ENCODE measurements at places on chromosomes 7 and 10.

DNA sequence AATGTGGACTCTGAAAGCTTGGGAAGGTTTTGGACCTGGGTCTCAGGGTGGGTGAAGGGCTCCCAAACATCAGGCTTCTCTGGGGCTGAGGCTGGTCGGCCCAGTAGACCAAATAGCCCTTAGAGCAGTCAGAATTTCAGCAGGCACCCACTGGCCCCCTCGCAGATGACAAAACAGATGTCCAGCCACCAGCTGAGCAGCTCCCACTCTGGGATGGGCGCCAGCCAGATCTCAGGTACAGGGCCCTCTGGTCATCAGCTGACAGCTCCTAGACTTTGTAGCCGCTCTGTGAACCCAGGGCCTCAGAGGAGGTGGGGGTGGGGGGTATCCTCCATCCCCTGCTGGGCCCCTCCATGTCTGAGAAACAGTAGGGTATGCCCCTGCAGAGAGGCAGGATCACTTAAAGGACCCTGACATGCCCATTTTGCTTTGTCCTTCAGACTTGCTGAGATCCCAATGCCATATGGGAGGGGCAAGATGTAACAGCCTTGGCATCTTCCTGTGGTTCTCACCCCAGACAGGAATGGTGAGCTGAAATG lies 26.5 kb downstream of the HSPA12A start:
- DNase-seq = no peak

DNA sequence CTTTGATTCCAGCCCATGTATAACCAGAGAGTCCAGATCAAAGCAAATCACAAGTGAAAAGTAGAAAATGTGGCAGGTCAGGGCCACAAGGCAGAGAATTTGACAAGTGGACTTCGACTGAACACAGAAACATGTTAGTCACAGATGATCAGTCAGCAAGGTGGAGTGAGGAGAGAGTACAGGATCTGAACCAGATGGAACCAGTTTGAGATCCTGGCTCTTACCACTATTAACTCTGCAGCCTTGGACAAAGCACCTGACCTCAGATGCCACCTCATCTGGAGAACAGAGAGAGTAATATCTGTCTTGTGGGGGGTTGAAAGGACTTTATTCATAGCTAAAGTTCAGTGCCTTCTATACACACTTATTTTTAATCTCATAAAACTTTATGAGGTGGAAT lies 4.4 kb downstream of the MRLN start:
- DNase-seq = no peak

DNA sequence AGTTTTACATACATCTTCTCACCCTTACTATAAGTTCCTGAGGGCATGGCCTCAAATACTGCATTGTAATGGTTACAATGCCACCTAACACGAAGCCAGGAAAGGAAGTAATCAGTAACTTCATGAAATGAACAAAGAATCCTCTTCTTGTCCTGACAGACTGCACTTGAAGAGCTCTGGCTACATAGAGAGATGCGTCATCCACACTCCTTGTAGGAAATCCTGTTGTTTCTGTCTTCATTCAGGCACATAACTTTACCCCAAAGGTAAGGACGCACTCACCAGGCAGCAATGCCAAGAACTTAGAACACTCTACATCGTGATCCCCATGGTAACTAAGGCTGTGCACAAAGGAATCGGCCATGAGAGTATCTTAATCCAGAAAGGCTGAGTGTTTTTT lies 80.3 kb upstream of the ARID5B start:
- DNase-seq = no peak

DNA sequence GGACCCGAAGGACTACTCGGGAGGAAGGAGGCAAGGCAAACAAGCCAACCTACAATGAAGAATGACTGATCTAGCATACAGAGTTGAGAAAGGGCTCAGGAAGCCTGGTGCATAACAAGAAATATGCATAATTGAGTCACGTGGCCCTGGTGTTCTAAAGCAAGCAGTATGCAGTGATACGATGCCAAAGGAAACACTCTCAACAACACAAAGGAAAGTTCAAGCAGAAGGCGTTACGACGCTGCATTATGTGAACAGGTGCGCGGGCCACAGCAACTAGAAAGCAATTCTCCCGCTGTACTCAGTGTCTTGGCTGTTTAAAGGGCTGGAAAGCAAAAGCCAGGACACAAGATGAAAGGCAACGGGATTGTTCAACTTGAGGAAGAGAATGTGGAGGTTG lies 100.8 kb downstream of the PRTFDC1 start:
- DNase-seq = peak; percentile 73

DNA sequence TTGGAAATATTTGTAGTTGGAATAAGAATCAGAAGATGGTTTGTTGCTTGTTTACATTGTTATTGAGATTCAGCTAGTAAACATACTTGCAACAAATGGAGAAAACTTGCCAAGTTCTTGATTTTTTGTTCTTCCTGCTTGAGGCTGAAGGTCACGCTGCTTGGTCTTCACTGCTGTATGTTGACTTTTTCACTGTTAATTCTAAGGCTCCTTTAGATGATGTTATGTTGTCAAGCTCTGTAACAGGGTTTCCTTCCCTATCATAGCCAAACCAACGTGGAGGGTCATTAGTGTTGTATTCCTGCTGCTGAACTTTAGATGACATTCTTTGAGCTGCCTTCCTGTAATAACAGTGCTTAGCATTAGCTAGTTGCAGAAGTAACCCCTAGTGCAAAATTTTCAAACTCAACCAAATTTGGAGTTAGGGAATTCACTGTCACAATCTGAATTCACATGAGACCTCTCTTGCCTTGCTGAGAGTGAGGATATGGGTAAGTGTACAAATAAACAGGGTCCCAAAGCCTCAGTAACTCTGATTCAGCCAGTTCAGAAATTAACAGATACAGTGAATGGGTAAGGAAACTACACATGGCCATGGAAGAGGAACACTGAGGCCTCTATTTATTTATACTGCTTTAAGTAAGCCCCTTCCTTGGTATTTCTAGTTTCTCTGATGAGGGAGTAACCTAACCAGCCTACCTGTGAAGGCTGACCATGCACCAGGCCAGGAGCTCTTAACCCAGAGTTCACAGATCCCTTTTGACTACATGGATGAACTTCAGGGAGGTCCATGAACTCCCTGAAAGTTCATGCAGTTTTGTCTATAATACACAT lies 64.6 kb downstream of the FAM185A start:
- no peak for DNase-seq

GRCh38 chr10:18268005-18268404 lies 127.8 kb downstream of the CACNB2 start:
- DNase-seq = no peak

GRCh38 chr7:13839063-13839462 lies 150.4 kb downstream of the ETV1 start:
- DNase-seq = peak; percentile 99
